ENCODE measurements at places on chromosomes 3 and 15.

GRCh38 chr15:95645791-95646338 lies 684.6 kb upstream of the NR2F2 start:
- no peak for DNase-seq

DNA sequence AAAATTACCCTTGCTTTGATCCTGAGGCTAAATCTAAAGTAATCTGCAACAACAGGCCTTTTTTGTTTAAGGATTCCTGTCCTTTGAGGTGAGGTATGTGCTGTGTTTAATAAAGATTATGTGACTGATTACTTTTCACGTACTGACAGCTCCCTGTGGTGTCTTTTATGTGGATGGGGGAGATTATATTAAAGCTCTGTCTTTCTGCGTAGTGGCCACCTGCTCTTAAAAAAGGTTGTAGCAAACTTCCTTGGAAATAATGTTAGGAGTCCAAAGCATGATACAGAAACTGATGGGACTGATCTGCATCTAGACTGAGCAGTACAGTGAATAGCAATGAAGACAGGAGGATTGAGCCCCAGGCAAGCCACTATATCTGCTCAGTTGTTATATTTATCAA lies 453.0 kb upstream of the GOLIM4 start:
- DNase-seq = no peak

GRCh38 chr3:160842021-160843005 lies 86.3 kb downstream of the PPM1L start:
- no peak for DNase-seq

DNA sequence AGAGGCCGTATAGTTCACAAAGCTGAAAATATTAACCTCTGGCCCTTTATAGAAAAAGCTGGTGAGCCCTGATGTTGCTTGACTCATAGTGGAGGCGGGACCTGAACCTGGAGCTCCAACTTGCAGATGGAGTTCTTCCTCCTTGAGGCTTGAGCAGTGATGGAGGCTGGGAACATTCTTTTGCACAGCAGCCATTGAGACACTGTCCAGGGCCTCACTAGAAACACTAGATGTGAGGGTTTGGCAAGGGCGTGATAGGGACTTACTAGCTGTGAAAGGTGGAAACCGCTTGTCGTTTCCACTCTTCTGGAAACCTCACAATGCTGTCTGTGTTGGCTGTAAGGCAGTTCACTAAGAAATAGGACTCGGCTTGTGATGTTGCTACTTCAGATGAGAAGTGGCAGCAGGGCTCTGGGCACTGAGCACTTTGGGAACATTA lies 12.5 kb downstream of the SMAD6 start:
- DNase-seq = no peak

DNA sequence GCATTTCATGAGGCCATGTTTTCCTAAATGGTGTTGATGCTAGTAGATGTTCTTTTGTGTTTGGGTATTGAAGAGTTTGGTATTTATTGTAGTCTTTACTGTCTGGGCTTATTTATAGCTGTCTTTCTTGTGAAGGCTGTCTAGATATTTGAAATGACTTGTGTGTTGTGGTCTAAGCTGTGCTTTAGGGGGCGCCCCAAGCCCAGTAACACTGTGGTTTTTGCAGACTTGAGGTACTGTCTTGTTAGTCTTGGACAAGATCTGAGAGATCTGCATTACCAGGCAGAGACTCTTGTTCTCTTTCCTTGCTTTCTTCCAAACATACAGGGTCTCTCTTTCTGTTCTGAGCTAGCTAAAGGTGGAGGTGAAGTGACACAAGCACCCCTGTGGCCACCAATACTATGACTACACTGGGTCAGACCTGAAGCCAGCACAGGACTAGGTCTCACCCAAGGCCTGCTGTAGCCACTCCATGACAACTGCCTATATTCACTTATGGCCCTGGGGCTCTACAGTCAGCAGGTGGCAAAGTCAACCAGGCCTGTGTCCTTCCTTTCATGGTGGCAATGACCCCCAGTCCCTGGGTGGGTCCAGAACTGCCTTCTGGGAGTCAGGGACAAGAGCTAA lies 152.1 kb upstream of the TBC1D5 start:
- peak; percentile 31 for DNase-seq
